ENCODE measurements at places on chromosomes 5 and 9.

GRCh38 chr5:143495821-143496275 is 92.4 kb upstream of the NR3C1 start:
- no peak for DNase-seq

- DNase-seq: no peak
Observed at GRCh38 chr5:104817127-104817526, 1254.5 kb upstream of the NUDT12 start.

DNA sequence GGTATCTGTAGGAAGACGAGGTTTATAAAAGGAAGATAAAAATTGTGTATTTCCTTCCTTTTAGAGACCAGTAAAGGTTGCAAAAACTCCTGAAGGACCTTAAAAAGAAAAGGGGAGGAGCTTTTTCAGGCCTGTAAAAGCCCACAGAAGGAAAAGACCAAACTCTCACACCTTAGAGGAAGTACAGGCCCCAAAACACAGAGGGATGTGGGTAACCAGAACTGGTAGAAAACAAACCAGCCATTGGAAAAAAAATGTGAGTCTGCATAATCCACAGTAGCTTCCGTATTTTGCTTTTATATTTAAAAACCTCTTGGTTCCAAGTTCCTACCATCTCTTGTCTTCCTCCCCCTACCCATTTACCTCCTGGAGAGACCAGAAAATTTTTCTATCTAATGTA is 8.5 kb downstream of the GIN1 start:
- no peak for DNase-seq

GRCh38 chr5:95884511-95884910 is 62.0 kb upstream of the GLRX start:
- DNase-seq: no peak

GRCh38 chr5:63500242-63500641 is 462.0 kb downstream of the HTR1A start:
- no peak for DNase-seq

- no peak for DNase-seq
Observed at GRCh38 chr5:73122875-73123810, 2.8 kb downstream of the TMEM171 start.

GRCh38 chr9:130498298-130498917 is 53.6 kb downstream of the ASS1 start:
- no peak for DNase-seq

GRCh38 chr5:30092548-30092947 is 1100.9 kb upstream of the CDH6 start:
- DNase-seq: no peak

DNA sequence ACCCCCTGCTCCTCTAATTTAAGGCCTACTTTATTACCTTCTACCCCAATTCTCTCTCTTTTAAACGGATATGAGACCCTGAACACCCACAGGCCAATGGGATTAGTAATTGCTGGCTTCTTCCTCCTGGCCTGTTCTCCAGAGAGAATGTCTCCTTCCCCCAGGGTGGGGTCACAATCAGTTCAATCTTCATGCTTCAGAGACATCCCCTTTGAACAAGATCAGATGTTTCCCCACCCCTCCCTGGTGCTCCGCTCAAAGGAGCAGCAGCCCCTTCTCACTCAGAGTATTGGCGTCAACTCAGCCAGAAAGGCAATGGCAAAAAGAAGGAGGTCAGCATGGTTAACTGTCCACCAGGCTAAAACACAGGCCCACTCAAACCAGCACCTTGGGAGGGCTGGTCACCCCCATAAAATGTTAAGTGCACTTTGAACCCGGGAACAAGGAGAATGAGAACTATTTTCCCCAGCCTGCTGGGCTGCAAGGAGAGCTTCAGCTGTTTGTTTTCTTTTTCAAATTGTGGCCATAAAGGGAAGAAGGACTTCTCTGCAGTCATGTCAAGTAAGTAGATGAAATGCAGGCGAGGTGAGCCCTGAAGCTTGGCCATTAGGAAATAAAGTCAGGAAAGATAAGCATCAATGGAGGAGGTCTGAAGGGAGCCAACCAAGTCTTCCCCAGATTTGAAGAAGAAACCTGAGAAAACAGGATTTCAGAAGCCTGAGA is 20.1 kb downstream of the LHFPL2 start:
- no peak for DNase-seq

DNA sequence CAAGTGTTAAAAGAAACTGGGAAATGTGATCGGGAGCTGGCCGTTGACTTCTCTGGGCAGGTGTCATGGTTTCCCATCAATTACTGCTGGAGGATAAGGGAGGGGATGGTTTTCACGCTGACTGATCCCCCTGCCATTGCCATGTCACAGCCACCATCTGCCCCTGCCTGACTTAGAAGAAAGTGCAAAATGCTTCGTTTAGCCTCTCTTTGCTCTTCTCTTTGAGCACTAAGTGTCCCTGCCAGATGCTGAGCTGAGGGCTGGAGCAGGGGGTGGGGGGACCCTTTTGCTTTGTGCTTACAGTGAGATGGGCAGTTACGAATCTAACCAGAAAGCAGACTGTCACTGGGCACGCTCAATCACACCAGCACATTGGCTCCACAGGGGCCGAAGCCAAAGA is 138.4 kb upstream of the ALDH1B1 start:
- no peak for DNase-seq

DNA sequence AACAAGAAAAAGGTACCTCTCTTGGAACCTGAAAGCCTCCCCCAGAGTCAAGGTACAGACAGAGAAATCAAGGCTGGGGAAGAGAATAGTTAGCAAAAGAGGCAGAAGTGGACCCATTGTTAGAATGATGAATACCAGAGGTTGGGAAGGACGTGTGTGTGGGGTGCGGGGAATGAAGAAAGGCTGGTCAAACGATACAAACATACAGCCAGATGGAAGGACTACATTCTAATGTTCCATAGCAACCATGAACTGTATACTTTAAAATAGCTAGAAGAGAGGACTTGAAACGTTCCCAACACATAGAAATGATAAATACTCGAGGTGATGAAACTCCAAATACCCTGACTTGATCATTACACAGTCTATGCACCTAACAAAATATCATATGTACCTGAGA is 7.1 kb downstream of the CCDC69 start:
- DNase-seq: no peak
